ENCODE measurements at places on chromosomes 1 and 21.

- no peak for DNase-seq
Measured at GRCh38 chr1:247429496-247429895, 13.5 kb downstream of the NLRP3 start.

DNA sequence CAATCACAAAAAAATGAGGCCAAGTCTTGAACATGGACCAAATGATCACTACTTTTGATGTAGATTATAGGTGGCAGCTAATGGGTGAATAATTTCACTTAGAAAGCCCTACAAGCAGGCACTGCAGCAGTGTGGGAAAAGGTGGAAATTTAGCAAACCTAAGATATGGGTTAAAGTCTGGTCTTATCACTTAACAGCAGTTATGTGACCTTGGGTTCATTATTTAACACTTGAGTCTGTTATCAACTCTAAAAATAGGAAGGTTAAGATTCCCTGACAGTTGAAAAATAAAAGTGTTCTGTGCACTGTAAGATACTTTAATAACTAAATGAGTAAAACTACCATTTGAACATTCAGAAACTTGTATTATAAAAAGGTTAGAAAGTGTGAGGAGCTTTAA lies 47.5 kb downstream of the SSX2IP start:
- no peak for DNase-seq

- no peak for DNase-seq
Measured at GRCh38 chr1:220705782-220706181, 15.6 kb downstream of the C1orf115 start.

- no peak for DNase-seq
Measured at GRCh38 chr1:64811131-64811530, 66.3 kb downstream of the RAVER2 start.

DNA sequence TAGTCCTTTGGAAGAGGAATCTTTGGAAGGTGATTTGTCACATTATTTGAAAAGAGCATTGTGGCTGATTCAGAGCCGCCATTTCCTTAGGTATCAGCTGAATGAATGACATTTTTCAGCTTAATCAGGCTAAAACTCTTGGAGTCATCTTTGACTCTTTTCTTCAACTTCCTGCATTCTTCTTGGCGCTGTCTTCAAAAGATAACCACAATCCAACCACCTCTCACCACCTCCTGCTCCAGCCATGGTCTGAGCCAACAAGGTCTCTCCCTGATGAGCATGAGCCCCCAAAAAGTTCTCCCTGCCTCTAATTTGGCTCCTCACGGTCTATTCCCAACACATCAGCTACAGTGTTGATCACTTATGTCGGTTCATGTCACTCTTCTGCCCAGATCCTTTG lies 297.6 kb upstream of the RUNX1 start:
- DNase-seq: no peak

DNA sequence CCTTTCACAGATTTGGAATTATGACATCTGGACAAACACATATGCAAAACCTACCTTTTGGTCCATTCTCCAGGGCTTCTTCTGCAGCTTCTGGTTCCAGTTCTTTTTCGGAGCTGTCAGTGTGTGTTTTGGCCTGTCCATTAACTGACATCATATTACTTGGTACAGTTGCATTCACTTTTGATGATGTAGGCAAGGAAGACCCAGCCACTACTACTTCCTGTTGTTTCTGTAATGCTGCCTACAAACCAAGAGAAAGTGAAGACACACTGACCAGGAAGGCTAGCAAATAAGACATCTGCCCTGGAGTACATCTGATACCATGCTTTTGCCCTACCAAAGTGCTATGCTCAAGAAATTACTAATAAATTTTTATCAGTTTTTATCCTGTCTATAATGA lies 31.9 kb downstream of the ACBD3 start:
- DNase-seq: no peak

GRCh38 chr1:169928438-169929209 lies 34.9 kb upstream of the SCYL3 start:
- DNase-seq: no peak

DNA sequence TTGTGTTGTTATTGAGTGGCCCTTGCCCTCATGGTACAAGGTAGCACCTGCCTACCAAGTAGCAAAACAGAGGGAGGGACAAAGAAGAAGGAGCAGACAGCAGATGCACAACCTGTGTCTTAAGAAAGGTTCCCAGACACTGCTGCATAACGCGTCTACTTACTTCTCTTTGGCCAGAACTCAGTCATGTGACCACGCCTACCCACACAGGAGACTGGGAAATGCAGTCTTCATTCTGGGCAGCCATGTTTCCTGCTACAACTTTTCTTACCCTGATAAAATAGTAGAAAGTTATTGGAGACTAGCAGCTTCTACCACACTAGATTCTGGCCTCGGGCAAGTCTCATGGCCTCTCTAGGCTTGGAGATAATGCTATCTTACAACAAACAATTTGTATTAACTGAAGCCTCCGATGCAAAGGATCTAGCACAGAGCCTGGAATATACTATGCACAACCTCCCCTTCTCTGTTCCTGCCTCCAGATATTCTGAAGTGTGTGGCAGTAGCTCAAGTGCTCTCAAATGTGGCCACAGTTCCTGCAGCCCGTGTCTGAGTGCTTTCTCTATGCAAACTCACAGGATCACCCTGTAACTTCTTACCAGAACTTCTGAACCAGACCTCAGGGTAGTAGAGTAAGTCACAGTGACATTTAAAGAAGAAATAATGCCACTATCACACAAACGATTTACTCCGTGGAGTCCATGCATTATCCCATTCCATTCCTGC lies 34.1 kb upstream of the BTG2 start:
- DNase-seq: peak; percentile 84

DNA sequence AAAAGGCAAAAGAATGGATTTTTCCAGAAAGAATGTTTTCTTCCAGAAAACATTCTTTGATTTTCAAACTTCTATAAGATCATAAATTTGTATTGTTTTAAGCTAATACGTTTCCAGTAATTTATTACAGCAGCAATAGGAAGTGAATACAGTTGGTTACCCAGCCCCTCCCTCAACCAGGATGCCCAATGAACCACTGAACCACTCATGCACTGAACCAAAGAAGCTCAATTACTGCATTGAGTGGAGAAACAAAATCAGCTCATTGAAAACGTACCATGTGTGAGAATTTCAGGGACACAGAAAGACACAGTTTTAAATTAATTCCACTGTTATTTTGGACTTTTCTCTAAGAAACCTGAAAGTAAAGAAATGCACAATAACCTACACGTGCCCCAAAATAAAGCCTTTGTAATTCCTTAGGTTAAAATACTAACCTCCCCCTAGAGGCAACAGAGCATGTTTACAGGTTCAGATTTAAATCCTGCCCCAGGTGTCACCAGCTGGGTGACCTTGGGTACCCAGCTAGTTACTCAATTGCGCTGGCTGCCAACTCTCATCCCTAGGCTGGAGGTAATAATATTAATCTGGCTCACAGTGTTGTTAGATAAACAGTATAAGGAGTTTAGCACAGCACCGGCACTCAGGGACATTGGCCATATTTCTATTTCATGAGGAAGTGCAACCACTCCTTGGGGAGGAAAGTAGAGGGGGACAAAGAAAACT lies 111.7 kb downstream of the NMNAT2 start:
- DNase-seq: no peak
